ENCODE measurements at places on chromosomes 13 and 19.

- DNase-seq, result no peak
These were observed 208.3 kb downstream of the OXGR1 start for GRCh38 chr13:96785986-96786385.

DNA sequence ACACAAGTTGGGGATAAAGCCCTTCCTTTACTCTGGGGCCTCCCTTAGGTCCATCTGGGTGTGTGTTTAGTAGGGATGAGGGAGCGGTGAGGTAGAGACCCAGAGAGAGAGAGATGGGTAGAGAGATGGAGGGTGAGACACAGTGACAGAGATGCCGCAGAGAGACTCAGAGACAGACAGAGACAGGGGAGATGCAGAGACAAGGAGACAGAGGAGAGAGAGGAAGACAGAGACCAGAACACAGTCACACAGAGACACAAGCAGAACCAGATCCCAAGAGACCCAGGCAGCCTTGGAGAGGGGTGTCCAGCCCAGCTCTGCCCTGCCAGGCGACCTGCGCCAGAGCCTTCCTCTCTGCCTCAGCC is 2.4 kb downstream of the KLK1 start:
- DNase-seq, result no peak

DNA sequence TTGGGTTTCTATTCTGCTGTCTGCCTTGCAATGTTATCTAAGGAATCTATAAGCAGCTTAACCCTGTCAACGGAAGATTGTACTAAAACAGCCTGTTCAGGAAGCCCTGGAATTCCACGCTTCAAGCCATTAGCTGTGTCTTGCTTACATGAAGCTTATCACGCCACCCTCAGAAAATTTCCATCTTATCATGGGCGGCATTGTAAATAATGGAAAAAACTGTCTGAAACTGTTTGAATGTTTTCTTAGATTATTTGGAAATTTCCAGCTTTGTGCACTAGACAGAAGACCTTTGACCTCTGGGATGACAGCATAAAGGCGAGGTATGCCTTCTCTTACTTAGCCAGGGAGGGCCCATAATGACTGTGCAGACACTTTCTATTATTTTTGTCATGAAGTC is 319.7 kb downstream of the KCNRG start:
- DNase-seq, result no peak

DNA sequence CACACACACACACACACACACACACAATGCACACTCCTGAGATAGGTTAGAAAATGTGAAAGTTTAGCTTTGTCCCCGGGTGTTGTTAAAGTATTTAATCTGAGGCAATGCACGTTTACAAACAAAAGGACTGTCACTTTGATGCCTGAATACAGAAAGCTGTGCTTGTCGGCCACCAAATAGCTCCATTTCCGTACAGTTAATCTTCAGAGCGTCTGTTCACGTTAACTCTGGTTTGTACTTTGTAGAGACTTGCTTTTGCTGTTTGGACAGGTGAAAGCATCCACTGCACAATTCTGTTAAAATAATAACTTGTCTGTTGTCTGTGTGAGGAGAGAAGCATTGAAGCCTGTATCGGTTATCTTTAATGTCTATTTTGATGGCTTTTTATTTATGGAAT is 267.8 kb downstream of the FGF9 start:
- no peak for DNase-seq

DNA sequence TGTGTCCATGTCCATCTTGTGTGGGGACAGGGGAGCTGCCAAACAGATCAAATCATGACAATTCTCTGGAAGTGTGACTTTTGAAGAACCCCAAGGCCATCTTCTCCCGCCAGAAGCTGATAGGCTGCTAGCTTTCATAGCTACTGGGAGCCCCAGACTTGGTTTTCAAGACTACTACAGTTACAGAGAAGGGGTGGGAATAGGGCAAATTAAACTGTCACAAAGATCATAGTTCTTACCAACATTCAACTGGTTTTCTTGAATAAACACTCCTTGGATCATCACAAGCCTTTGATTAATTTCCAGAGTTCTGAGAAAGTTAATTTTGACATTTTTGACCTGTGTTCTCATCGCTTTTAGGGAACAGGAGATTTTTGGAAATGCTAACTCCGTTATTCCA is 67.8 kb upstream of the FARP1 start:
- no peak for DNase-seq

Data from uterus (tissue), 4 donors.